C1 segment of cervical spinal cord (tissue), 14 donors: ENCODE measurements at places on chromosomes 5 and 9.
A peak's percentile ranks its signal among the peaks of the same experiment; 100 is the strongest.

DNA sequence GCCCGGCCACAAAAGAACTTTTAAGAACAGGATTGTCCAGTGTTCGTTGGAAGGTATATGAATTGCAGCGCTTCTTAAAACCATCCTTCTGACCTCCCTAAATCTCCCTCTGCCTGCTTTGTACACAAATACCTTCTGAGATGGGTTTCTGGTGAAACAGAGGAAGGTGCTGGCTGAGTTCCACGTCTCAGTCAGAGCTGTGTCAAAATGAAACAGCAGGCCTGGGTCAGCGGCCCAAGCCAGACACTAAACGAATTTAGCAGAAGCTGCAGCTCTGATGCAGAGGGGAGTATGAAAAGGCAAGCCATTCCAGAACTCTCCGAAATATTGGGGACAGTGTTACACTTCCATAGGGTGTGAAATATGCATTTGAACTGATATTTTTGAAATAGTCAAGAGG is 37.8 kb upstream of the CRB2 start:
- DNase-seq: no peak

DNA sequence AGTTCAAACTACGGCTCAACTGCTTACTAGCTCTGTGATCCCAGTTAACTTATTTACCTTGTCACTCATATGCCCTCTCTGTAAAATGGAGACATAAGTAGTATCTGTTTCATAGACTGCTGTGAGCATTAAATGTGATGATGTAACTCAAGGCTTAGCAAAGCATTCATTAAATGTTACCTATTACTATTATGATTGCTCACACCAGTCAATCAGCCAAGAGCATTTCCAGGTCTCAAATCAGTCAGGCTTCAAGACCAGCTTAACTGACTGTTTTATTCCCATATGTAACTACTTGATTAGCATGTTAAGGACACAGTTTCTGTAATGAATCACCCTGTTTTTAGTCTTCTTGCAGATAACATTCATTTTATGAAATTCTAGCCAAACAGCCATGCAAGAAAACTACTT is 413.3 kb downstream of the MLLT3 start:
- no peak for DNase-seq

DNA sequence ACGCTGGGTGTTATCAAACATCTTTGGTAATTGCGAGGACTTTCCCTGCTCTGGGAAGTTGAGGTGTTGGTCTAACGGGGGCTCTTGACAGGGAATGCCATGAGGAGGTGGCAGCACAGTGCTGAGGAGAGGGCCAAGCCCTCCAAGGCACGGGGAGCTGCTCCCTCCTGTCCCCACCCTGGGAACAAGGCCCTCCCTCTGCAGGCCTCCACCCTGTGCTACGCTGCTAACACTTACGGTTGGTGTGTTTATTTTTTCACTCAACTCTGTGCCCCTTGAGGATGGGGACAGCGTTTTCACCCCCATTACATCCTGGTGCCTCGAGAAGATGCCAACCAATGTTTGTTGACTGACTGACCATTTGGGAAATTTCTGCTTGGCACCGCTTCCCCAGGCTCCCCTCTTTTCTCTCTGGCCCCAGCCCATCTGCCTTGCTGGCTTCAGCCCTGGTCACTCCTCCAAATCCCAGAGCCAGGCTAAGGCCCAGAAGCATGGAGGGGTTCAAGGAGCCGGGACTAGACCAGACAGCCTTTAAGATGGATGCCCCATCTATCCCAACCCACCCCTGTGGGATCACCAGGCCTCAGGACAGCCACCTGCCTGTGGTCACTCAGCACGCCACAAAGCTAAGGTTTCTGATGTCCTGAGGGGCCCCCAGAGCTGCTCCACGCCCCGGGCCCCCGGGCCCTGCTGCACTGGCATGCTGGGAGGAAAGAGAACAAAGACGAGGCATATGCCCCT is 125.7 kb downstream of the BARX1 start:
- no peak for DNase-seq

DNA sequence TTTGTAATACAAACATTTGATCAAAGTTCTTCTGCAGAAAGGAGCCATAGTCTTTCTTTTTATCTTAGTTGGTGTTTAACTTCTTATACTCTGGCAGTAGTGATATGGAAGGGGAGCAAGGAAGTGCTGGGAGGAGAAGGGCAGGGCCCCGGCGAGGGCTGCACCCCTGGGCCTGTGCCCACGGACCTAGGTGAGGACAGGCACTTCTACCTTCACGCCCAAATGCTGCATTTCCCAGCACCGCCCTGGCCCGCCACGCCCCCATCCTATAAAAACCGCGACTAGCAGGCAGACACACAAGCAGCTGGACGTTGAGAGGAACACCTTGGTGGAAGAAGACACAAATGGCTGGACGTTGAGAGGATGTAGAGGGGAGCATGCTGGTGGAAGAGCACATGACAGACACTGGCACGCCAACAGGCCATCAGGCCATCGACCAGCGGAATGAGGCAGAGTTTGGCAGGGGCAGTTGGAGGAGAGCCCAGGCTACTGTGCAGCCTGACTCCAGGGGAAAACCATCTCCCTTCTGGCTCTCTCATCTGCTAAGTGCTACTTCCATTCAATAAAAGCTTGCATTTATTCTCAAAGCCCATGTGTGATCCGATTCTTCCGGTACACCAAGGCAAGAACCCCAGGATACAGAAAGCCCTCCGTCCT is 81.5 kb upstream of the C9orf72 start:
- peak; percentile 88 for DNase-seq

- DNase-seq: no peak
These were observed 55.0 kb upstream of the TRPC7 start for GRCh38 chr5:136420168-136420898.

- DNase-seq: no peak
These were observed 11.6 kb downstream of the UBLCP1 start for GRCh38 chr5:159274676-159275075.

- no peak for DNase-seq
These were observed 17.9 kb upstream of the FBP1 start for GRCh38 chr9:94657021-94657725.

GRCh38 chr9:15764131-15764530 is 211.3 kb downstream of the CCDC171 start:
- DNase-seq: no peak

DNA sequence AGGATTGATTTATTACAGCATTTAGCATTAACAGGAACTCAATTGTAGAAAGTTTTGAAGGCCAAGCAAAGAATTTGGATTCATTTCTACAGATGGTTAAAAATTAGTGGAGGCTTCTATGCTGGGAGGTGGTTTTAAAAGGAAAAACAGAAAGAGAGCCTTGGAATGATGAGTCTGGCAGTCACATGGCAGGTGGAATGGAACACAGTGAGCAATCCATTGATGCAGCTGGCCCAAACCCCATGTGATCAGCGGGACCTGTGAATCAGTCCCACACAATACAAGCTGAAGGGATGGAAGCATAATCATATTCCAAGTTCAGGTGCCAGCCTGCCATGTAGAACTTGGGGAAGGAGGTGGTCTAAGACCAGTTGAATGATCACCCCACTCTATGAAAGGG is 147.9 kb downstream of the PIP5K1B start:
- DNase-seq: no peak

DNA sequence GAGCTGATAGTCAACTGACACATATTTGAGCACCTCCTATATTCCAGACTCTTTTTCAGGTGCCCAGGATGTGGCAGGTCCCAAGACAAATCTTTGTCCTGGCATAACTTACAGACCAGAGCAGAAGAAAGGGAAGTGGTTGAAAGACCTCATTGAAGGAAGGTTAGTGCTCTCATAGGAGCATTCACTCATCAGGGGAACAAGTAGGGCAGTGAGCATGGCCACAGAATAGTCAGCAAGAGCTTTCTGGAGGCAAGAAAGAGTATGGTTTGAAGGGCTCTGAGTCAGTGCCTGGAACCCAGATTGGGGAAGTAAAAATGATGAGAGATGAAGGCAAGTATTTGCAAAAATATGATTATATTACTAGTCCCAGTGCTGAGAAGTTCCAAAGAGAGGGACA is 25.0 kb upstream of the ERMP1 start:
- DNase-seq: no peak

GRCh38 chr5:5257353-5257752 is 117.2 kb downstream of the ADAMTS16 start:
- DNase-seq: no peak

DNA sequence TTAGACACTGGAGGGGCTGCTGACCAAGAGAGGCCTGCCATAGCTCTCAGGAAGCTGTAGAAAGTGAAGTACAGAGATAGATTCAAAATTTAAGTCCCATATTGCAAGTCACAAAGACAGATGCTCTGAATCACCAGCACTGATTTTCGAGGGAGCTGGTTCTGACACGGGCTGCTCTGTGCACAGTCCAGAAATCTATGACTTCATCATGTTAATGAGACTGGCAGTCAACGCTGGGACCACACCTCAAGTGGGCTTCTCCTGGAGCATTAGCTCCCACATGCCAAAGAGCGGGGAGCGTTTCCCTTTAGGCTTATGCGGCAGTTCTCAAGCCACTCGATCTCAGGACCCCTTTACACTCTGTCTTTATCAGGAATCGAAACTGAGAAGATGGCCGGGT is 34.2 kb upstream of the FAT2 start:
- no peak for DNase-seq

DNA sequence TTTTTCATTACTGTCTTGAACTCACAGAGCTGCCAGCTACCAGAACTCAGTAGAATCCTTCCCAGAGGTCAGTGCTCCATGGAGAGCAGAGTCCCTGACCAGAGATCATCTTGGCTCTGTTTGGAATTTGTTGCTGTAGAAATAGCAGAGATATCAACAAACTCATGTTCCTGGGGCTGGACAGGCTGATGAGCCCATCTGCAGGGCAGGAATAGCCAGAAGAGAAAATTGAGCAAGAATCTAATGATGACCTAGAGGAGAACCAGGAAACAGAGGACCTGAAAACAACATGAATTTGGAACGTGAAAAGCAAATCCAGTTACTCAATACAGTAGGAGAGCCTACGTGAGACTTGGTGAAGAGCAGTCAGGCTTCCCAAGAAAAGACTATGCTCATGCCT is 437.8 kb downstream of the PLK2 start:
- DNase-seq: no peak

DNA sequence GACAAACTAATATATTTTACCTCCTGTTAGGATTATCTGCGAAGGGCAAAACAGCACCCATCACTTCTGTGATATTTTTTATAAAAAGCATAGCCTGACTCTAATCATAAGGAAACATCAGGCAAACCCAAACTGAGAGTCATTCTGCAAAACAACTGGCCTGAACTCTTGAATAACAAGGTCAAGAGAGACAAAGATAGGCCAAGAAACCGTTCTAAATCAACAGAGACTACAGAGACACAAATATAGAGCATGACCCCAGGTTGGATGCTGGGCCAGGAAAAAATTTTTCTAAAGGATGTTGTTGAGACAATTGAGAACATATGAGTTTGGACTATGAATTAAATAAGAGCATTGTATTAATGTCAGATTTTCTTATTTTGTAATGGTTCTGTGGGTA is 384.9 kb downstream of the NFIB start:
- no peak for DNase-seq

DNA sequence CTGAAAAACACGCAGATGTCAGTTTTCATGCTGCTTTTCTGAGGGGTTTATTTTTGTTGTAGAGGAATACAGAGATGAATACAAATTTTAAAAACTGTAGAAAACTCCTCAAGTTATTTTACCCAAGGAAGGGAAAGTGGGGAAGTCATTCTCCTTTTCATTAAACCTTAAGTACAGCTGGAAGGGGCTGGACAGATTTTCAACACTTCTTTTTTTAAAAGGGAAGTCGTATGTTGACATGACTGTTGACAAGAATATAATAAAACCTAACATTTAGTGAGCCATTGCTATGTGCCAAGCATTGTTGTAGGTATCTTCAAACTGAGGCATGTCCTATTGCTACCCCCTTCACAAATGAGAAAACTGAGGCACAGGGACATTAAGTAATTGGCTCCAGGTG is 235.7 kb upstream of the ELL2 start:
- no peak for DNase-seq

DNA sequence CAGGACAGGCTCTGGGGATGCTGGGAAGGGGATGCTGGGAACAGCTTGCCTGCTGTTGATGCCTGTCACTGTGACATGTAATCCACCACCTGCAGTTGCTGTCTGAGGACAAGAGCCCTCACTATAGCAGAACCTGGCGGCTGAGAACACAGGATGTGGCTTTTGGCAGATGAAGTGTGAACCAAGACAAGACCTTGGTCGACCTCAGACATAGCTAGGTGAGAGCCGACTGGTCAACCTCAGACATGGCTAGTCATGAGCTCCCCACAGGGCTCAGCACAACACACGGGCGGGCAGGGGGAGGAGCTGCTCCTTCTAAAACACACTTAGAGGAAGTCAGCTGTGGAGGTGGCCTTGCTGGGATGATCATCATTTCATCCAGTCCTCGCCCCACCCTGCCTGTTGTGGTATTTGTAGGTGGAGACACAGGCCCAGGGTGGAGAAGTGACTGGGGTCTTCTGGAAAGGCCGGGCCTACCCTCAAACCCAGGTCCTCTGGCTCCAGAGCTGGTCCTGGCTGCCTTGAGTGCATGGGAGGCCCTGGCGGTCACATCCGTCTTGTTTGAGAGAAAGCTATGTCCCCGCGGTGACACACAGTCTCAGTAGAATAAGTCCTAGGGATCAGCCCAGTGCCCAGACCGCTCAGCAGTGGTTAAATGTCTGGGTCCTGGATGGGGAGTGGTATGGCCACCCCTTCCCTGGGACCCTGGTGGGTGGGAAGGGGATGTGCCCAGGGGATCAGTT is 6.1 kb downstream of the SUSD3 start:
- DNase-seq: no peak

- no peak for DNase-seq
These were observed 399 bp downstream of the NDUFA2 start for GRCh38 chr5:140647042-140647419.

GRCh38 chr5:142873831-142874230 is 103.7 kb downstream of the ARHGAP26 start:
- DNase-seq: no peak

DNA sequence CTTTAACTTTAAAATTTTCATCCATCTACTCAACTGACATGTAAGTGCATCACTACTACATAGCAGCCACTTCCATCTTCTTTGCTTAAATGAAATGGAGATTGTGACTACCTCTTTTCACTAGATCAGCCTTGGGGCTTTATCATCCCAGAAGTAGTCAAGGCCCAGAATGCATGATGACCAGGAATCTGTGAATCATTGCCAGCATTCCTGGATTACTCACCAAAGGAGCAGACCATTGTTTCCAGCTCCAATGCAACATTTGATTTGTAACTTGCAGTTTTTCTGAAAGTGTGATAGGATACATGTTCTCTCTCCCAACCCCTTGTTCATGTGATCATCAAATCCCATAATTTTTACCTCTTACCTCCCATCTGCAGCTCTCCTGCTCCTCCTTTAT is 65.1 kb downstream of the PLPPR1 start:
- no peak for DNase-seq

GRCh38 chr5:171418316-171418981 is 998 bp upstream of the FGF18 start:
- DNase-seq: no peak
